ENCODE measurements at places on chromosomes 11 and 22.
A peak's percentile ranks its signal among the peaks of the same experiment; 100 is the strongest.

DNA sequence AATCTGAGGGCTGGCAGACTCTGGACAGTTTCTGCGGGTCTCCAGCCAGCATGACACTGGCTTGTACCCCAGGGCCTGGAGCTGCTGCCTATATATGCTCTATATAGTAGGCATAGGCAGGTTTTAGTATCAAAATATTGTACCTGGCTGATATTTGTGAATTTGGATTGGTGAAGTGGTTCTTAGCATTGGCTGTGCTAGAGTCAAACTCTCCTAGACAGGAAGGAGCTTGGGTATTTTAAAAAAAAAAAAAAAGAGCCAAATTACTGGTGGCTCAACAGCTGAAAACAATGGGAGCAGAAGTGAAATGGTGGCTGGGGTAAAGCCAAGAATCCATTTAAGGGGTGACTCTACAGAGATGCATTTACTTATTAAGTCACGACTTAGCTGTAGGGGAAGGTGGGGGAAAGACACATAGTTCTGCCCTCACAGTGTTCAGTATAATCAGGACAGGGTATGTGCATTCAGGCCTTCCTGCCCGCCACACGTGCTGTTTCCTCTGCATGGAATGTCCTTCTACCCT lies 11.0 kb upstream of the MTFP1 start:
- DNase-seq: no peak

DNA sequence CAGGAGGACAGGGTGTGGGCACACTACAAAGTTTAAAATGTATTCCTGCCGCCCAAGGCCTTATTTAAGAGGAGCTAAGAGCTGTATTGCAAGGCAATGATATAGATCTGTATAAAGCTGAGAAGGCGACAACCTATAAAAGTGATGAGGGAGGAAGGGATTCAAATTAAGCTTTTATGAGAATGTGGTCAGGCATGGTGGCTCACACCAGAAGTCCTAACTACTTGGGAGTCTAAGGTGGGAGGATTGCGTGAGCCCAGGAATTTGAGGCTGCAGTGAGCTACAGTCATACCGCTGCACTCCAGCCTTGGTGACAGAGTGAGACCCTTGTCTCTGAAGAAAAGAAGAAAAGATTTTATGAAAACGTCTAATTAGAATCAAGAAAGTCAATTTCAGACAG lies 9.7 kb upstream of the GLB1L3 start:
- no peak for DNase-seq

DNA sequence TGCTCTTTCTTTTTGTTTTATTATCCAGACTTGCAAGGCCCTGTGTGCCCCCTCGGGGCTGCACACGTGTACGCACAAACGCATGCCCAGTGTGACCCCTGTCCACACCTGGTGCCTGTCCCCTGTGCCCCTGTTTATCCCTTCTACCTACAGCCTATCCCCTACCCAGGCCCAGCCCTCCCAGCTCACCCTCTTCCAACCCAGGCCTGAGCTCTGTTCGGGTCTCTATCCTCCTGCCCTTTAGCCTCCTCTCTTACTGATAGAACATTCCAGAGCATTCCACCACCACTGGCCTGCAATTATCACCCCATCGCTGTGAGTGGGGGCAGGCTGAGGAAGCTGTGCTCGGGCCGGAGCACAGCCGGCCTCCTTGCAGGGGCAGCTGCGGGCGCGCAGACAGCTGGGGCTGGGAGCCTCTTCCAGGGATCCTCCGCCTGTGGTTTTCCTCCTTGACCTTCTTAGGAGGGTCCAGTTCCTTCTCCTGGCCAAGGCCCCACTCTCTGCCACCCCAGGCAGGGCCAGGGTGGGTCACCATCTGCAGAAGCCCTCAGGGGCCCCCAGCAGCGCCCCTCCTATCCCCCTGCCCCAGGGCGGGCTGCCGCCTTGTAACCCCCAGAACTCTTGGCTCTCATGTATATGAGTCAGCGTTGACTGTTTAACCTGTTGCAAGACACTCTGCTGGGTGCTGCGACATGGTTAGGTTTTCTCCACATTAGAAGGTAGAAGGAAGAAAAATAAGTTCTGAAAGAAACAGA lies 41.8 kb upstream of the KCNQ1OT1 start:
- DNase-seq: peak; percentile 27

DNA sequence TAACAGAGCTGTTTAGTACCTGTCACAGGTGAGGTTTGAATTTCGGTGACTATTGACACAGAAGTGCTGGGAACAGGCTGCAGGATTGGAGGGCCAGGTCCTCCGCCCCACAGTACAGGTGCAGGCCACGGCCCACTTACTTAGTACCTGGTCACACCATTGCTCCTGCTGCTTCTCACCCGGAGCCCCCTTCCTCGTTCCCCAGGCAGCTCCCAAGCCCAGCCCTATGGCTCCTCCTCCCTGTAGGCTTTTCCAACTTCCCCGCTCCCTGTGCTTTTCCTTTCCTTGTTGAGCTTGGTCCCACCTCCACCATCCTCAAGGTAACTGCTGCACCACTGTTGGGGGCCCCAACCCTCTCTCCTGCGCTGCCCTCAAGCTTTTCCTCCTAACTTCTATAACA lies 27.9 kb upstream of the ANO1 start:
- no peak for DNase-seq

Measured in left cardiac atrium (tissue), 4 donors.